ENCODE measurements at places on chromosomes 4 and X. TPM values are rescaled to one million over a fixed set of nuclear protein-coding genes. Genes with fewer than 3 reads are reported as not detected.
A peak's percentile ranks its signal among the peaks of the same experiment; 100 is the strongest.

HHIP gene
- total RNA-seq = 0.03 TPM

CXXC4 gene
- total RNA-seq = 0.20 TPM

DNA sequence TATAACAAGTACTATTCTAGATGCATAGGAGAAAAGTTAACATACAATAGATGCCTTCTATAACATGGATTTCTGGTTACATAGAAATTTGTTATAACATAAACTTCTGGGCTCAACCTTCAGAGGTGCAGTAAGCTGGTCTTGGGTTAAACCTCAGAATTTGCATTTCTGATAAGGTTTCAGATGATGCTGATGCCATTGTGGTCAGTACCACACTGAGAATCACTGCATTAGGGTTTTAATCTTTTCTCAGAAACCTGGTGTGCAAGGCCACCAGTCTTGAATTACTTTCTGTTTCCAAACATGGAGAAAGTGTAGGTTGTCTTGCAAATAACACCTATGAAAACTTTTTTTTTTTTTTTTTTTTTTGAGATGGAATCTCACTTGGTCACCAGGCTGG is 146.2 kb downstream of the SPOCK3 start:
- no peaks in the 10 kb centered on the region for H3K36me3 ChIP-seq
- no peaks in the 10 kb centered on the region for H3K4me1 ChIP-seq
- H3K27ac ChIP-seq = no peak overlapping the region
- DNase-seq = no peak
- H3K4me3 ChIP-seq = no peak overlapping the region
- H3K27me3 ChIP-seq = no peaks in the 10 kb centered on the region

OTOP1 gene
- total RNA-seq = not detected

PLS3 gene
- total RNA-seq = 0.30 TPM

- peaks cover 8% of the 10 kb centered on the region for H3K27me3 ChIP-seq
- no peaks in the 10 kb centered on the region for H3K4me1 ChIP-seq
- no peak overlapping the region for H3K27ac ChIP-seq
- H3K36me3 ChIP-seq = no peaks in the 10 kb centered on the region
- DNase-seq = no peak
Observed at GRCh38 chr4:169314906-169315305, 44.1 kb upstream of the SH3RF1 start.

RTL5 gene
- total RNA-seq = 0.98 TPM

GRPEL1 gene
- total RNA-seq = 40.4 TPM

DNA sequence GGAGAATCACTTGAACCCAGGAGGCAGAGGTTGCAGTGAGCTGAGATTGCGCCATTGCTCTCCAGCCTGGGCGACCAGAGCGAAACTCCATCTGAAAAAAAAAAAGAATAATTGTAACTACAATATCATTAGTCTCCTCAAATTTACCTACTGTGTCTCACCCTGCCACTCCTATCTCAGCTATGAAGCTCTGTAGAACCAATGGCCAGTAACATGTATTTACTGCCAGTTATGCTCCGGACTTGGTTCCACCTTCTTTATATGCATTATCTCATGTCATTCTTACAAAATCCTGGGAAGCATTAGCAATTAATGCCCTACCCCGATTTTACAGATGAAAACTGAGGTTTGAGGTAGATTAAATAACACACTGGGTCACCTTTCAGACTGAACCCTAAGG is 7.0 kb upstream of the FAT1 start:
- no peak for DNase-seq
- H3K4me1 ChIP-seq = no peaks in the 10 kb centered on the region
- H3K27me3 ChIP-seq = peaks cover 12% of the 10 kb centered on the region
- H3K36me3 ChIP-seq = no peaks in the 10 kb centered on the region

PFKFB1 gene
- 0.18 TPM for total RNA-seq

FABP2 gene
- total RNA-seq = not detected

GRCh38 chr4:133000012-133000411 is 149.1 kb upstream of the PCDH10 start:
- H3K27ac ChIP-seq = no peak overlapping the region
- H3K36me3 ChIP-seq = no peaks in the 10 kb centered on the region
- no peak overlapping the region for H3K4me3 ChIP-seq

DNA sequence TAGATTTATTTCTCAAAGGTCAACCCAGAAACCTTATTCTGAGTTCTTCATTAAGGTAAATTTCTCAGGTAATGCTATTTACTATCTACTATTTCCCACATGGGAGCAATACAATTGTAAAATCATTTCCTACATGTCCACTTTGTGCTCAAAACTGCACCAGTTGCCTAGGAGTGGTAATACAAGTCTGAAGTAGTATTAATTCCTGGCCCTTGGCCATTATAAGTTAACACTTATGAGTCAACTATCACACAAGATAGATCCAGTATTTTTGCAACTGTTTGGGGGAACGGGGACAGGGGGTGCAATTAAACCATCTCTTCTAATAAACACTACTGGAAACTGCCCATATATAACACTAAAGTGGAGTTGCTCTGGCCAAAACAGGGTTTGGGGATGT is 48.9 kb downstream of the ACSL4 start:
- no peak overlapping the region for H3K4me3 ChIP-seq
- no peaks in the 10 kb centered on the region for H3K27me3 ChIP-seq
- no peak for DNase-seq
- peaks cover 11% of the 10 kb centered on the region for H3K36me3 ChIP-seq
- no peak overlapping the region for H3K27ac ChIP-seq

LYAR gene
- 21.0 TPM for total RNA-seq

GRCh38 chr4:88706574-88706973 is 8.9 kb upstream of the NAP1L5 start:
- peaks cover 8% of the 10 kb centered on the region for H3K36me3 ChIP-seq
- no peaks in the 10 kb centered on the region for H3K4me1 ChIP-seq
- no peak for DNase-seq
- no peaks in the 10 kb centered on the region for H3K27me3 ChIP-seq
- H3K27ac ChIP-seq = no peak overlapping the region

GRCh38 chr4:79526641-79527565 is 118.9 kb upstream of the GK2 start:
- H3K4me3 ChIP-seq = no peak overlapping the region
- no peaks in the 10 kb centered on the region for H3K4me1 ChIP-seq
- H3K36me3 ChIP-seq = no peaks in the 10 kb centered on the region
- no peaks in the 10 kb centered on the region for H3K27me3 ChIP-seq
- no peak overlapping the region for H3K27ac ChIP-seq
- DNase-seq = no peak

GRCh38 chr4:121411151-121411744 is 30.4 kb upstream of the QRFPR start:
- no peak overlapping the region for H3K27ac ChIP-seq
- H3K4me1 ChIP-seq = no peaks in the 10 kb centered on the region
- no peak for DNase-seq
- H3K4me3 ChIP-seq = no peak overlapping the region

- no peak overlapping the region for H3K4me3 ChIP-seq
- H3K27me3 ChIP-seq = peaks cover 1% of the 10 kb centered on the region
- H3K36me3 ChIP-seq = no peaks in the 10 kb centered on the region
Observed at GRCh38 chr4:82084747-82085146, 289.0 kb downstream of the HNRNPD start.

GRCh38 chr4:169128902-169129301 is 118.8 kb upstream of the CBR4 start:
- no peak overlapping the region for H3K4me3 ChIP-seq
- no peak for DNase-seq
- no peaks in the 10 kb centered on the region for H3K4me1 ChIP-seq
- no peaks in the 10 kb centered on the region for H3K27me3 ChIP-seq

DNA sequence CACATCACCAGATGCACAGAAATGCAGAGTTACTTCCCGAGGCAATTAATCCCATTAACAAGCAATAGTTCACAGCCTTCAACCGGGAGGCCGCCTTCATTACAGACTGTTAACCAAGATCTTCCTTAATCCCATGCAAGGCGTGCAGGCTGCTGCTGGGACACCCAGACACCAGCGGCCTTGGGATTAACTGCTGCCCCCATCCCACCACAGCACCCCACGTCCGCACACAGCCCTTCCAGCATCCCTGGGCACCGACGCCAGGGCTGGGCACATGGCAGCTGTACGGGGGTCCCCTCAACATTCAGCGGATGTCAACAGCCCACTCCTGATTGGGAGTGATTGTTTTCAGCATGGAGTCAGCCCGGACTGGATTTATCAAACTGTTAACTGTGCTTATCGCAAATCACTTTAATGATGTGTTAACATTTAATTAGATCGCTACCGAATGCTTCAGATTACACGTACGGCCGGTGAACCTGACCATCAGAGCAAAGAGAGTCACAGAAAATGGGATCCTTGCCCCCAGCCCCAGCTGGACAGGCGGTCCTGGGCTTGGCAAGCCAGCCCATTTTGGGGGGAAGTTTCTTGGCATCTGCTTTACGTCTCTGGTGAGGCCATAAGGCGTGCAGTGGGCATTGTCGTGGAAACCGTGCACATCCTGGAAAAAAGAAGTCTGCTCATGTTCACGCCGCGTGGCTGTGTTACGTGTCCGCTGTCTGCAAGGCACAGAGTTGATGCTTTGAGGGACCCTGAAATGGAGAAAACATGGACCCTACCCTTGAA is 126.4 kb downstream of the HMX1 start:
- no peak overlapping the region for H3K27ac ChIP-seq
- H3K4me3 ChIP-seq = no peak overlapping the region
- H3K36me3 ChIP-seq = no peaks in the 10 kb centered on the region
- H3K4me1 ChIP-seq = no peaks in the 10 kb centered on the region
- DNase-seq = no peak

- H3K4me3 ChIP-seq = no peak overlapping the region
- no peak for DNase-seq
Observed at GRCh38 chr4:103996064-103996463, 276.3 kb upstream of the TACR3 start.

DNA sequence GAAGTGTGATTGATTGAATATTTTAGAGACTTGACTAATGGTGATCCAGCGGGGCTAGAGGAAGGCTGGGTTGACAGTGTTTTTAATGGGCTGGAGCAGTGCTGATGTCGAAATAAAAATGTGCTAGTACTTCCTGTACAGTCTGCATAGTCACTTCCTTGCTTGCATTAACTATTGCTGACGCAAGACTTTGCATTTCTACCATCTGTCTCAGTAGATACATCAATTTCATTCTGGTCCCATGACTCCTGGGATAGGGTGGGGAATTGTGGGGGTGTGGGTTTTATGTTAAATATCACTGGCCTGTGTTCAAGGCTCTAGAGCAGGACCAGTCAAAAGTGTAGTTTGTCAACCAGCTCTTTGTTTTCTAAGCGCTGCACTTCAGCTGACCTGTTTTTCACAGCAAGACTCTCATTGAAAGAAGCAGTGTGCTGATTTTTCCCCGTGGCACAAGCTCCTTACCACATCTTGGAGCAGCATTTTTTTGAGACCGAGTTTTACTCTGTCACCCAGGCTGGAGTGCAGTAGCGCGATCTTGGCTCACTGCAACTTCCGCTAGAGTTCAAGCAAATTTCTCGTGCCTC is 35.2 kb upstream of the PHEX start:
- no peaks in the 10 kb centered on the region for H3K27me3 ChIP-seq
- no peak for DNase-seq
- no peaks in the 10 kb centered on the region for H3K36me3 ChIP-seq
- H3K27ac ChIP-seq = no peak overlapping the region

ATP1B4 gene
- total RNA-seq = not detected

GRCh38 chrX:1483843-1484637 is 31.3 kb upstream of the ASMTL start:
- no peak for DNase-seq
- peak overlapping the region; percentile 69 for H3K27ac ChIP-seq
- peaks cover 10% of the 10 kb centered on the region for H3K4me1 ChIP-seq
- H3K36me3 ChIP-seq = peaks cover 48% of the 10 kb centered on the region
- H3K27me3 ChIP-seq = no peaks in the 10 kb centered on the region

DNA sequence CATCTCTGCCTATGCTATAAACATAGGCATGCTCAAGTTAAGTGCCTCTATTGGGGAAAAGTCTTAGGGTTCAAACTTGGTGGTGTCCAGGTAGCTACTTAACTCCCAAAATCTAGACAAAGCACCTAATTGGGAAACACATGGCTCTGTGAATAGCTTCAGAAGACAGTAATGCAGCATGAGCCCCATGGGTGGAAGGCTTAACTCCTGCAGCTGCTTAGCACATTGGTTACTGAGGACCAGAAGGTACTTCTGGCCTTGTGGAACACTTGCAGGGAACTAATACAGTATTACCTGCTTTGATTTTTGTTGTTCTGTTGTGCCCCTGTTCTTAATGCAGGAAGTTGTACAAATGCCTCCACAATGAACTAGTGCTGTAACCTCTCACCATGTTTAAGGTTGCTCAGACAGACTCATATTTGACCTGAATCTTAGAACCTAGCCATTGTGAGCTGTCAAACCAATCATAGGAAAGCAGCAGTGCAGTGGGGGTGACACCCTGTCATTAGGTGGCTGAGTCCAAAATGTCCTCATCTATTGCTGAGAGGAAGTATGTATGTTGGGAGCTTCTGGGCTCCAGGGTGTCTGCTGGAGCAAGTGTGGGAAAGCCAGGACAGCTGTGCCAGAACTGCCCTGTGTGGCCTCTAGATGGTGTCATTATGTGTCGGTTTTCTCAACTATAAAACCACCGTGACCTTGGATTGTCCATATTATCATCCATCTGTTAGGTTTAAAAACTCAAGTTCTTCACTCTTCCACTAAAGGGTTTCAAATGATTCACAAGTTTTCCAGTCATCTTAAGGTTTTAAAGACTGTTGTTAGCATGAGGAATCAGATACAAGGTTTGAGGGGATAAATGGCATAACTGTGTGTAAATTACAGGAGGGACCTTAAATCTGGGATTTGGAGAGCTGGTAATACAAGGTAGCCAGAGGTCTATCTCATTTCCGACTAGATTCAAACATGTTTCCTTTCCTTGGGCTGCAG is 69.9 kb upstream of the WDR1 start:
- no peak overlapping the region for H3K4me3 ChIP-seq
- no peak overlapping the region for H3K27ac ChIP-seq
- H3K27me3 ChIP-seq = peaks cover 3% of the 10 kb centered on the region
- H3K4me1 ChIP-seq = peaks cover 4% of the 10 kb centered on the region

GPR34 gene
- not detected for total RNA-seq

GRCh38 chr4:16897991-16898827 is at the start of gene LDB2:
TSS of gene LDB2 (minus strand) at chr4:16898645.
- H3K27me3 ChIP-seq = no peaks in the 10 kb centered on the region
- H3K27ac ChIP-seq = no peak within 1 kb of the TSS
- H3K4me1 ChIP-seq = no peaks in the 10 kb centered on the region
- no peak for DNase-seq

All from T-cell (primary cell).